CD4-positive, alpha-beta T cell treated with Interleukin-1 beta for 1 hour (primary cell): ENCODE measurements at places on chromosomes 3 and 15.
A peak's percentile ranks its signal among the peaks of the same experiment; 100 is the strongest.

GRCh38 chr3:123634149-123635051, 49.5 kb upstream of the HACD2 start:
- DNase-seq: no peak

DNA sequence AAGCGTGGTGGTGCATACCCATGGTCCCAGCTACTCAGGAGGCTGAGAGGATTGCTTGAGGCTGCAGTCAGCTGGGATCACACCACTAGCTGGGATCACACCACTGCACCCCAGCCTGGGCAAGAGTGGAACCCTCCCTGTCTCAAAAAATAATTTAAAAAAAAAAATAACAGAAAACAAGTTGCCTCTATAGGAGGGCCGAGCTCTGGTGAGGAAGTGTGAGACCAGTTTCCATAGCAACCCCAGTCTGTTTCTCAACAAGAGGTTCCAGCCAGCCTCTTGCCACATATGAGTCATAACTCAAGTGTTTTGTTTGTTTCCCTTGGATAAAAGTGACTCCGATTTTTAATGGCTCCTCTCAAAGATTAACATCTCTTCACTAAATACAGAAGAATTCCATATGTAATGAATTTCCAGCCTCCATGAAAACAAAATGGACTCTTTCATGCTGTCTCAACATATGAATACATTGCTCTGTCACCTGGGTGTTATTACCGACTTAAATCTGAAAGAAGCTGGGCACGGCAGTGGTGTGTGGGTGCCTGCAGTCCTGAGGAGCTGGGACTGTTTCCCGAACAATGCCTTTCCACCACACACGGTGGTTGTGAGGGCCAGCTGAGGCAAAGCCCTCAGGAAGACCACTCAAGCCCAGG, 19.7 kb downstream of the TMEM43 start:
- peak; percentile 92 for DNase-seq

DNA sequence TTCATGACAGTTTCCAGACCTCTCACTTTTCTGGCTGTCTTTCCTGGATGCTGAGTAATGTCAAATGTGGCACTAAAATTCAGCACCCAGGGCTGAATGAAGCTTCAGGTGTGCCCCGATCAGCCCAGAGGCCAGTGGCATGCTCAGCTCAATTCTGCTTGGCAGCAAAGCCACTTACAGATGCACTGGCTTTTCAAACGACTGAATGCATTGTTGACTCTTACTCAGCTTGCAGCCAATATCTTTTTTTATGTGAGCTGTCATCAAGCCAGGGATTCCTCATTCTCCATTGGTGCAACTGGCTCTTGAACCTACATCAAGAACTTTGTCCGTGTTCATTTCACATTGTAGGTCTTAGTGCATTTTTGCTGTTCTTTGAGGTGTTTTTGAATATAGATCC, 60.7 kb downstream of the ZDHHC19 start:
- no peak for DNase-seq

- no peak for DNase-seq
Measured at GRCh38 chr3:28915741-28916500, 364.9 kb upstream of the RBMS3 start.

GRCh38 chr3:191373327-191373726, 43.0 kb upstream of the UTS2B start:
- DNase-seq: no peak

DNA sequence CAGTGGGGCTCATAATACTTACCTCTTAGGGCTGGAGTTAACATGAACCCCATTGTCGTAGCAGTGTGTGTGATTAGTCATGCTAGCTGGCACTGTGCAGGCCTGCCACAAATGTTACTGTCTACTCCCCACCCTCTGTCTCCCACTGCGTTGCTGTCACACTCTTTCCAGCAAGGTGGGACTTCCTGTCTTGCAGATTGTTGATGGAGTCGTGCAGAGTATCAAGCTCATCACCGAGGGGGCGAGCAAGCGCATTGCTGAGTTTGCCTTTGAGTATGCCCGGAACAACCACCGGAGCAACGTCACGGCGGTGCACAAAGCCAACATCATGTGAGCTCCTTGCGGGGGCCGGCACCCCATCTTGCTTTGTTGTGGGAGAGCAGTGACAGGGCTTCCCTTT, 12.9 kb downstream of the IDH3A start:
- DNase-seq: no peak

- no peak for DNase-seq
Measured at GRCh38 chr3:106332884-106333283, 464.1 kb upstream of the CBLB start.
